ENCODE measurements at places on chromosomes 16 and 17.
A peak's percentile ranks its signal among the peaks of the same experiment; 100 is the strongest.

DNA sequence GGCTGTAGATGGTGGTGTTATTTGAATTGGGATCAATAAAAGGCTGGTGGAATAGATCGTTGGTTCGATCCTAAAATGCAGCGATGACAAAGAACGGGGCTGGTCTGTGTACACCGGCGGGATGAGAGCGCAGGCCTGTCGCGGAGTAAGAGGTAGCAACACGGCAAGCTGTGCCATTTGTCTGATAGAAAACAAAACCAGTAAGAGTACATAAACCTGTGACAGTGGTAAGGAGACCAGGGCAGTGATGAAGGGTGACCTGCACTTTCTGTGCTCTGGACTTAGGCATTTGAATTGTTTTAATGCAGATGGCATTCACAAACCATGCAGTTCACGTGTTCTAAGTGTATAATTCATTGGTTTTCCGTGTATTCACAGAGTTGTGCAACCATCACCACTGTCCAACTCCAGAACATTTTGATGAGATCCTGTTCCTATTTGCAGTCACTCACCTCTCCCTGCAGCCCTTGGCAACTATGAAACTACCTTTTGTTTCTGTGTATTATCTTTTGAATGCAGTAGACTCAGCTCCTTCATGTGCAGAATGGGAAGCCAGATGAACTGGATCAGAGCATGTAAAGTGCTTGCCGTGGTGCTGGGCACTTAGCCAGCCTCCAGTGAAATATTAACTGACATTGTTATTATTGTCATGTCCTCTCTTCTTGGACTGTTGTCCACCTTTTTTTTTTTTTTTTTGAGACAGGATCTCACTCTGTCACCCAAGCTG lies 286.1 kb downstream of the SNX29 start:
- no peaks in the 10 kb centered on the region for H3K27me3 ChIP-seq
- no peaks in the 10 kb centered on the region for H3K4me1 ChIP-seq
- no peaks in the 10 kb centered on the region for H3K36me3 ChIP-seq
- no peak for DNase-seq
- H3K4me3 ChIP-seq: no peak overlapping the region

- H3K4me1 ChIP-seq: no peaks in the 10 kb centered on the region
- no peak overlapping the region for H3K27ac ChIP-seq
- H3K4me3 ChIP-seq: no peak overlapping the region
- DNase-seq: peak; percentile 60
These were observed 76.9 kb downstream of the WSCD1 start for GRCh38 chr17:6147042-6147441.

DNA sequence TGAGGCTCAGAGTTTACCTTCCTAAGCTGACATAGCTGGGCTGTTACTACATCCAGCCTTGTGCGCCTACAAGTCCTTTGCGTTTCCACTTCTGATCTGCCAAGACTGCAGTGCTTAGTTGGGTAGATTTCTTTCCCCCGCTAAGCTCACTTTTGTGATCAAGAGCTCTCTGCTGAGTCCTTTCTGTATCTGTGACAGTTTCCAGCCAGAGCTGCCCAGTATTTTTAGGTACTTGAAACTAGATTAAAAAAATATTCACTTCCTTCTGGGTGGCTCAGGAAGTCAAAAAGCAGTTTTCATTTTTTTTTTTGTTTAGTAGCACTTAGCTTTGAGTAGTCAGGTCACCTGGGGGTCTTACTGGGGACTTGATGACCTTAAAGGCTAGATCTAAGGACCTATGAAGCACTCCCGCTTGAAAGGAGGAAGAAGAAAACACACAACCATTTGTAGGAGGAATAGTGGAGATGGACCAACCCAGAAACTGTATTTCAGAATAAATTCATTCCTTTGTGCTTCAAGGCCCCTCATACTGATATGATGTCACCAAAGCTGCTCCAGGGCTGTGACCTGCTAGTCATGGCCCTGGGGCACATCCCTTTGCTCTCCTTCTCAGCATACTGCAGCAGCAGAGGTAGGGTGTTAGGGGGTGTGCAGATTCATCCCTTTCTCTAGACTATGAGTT lies 75.6 kb upstream of the HNF1B start:
- no peak overlapping the region for H3K27ac ChIP-seq
- H3K4me1 ChIP-seq: no peaks in the 10 kb centered on the region
- H3K4me3 ChIP-seq: no peak overlapping the region
- no peak for DNase-seq
- no peaks in the 10 kb centered on the region for H3K36me3 ChIP-seq
- H3K27me3 ChIP-seq: no peaks in the 10 kb centered on the region

DNA sequence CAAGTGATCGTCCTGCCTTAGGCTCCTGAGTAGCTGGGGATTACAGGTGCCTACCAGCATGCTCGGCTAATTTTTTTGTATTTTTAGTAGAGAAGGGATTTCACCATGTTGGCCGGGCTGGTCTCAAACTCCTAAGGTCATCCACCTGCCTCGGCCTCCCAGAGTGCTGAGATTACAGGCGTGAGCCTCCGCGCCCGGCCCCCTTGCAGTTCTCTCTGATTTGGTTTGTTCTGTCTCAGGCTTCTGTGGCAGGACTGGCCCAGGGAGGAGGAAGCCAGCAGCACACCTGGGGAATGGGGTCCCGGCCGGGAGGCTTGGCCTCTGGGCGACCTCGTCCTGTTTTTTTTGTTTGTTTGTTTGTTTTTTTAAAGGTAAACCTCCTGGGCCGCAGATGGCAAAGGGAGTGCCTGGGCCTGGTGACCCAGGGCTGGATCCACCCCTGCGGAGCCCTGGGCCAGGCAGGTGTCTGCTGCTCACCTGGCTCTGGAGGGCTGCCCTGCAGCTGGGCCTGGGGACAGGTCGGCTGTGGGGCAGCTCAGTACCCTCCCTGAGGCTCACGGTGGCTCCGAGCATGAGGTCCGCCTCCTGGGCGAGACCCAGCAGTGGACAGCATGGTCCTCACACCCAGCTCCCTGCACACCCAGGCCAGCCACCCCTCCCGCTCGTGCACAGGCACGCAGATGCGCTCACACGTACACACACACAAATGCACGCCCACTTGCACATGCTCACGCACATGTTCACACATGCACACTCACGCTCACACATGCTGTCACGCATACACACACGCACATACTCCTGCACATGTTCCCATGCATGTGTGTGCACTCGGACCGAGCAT lies 3.3 kb upstream of the NUDT16L1 start:
- H3K4me1 ChIP-seq: no peaks in the 10 kb centered on the region
- DNase-seq: no peak
- no peaks in the 10 kb centered on the region for H3K27me3 ChIP-seq
- H3K4me3 ChIP-seq: no peak overlapping the region
- no peaks in the 10 kb centered on the region for H3K36me3 ChIP-seq
- H3K27ac ChIP-seq: no peak overlapping the region

GRCh38 chr17:64229815-64230728 lies 33.0 kb downstream of the TEX2 start:
- H3K27ac ChIP-seq: no peak overlapping the region
- H3K4me1 ChIP-seq: no peaks in the 10 kb centered on the region
- no peak overlapping the region for H3K4me3 ChIP-seq
- H3K36me3 ChIP-seq: no peaks in the 10 kb centered on the region
- no peak for DNase-seq
- H3K27me3 ChIP-seq: no peaks in the 10 kb centered on the region

GRCh38 chr16:53498984-53499383 lies 4.0 kb downstream of the AKTIP start:
- no peak overlapping the region for H3K4me3 ChIP-seq
- H3K4me1 ChIP-seq: peaks cover 7% of the 10 kb centered on the region
- H3K36me3 ChIP-seq: no peaks in the 10 kb centered on the region
- no peak overlapping the region for H3K27ac ChIP-seq
- H3K27me3 ChIP-seq: no peaks in the 10 kb centered on the region

DNA sequence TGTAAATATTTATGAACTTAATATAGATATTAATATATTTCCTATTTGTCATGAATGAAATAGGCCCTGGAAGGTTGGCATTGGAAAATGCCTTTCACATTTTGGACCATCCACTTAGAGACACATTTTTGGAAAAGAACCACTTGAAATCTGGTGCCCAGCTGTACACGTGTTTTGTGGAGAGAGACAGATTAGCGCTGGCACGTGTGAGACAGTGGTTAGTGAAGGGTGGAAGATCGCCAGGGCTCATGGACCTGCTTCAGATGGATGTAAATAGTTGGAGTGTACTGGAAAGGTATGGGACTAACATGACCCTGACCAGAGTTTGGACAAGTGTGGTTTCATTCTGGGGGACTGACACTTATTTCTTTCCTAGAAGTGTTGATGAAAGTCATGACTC lies 222.9 kb downstream of the PRKCA start:
- no peaks in the 10 kb centered on the region for H3K4me1 ChIP-seq
- H3K4me3 ChIP-seq: no peak overlapping the region
- no peak overlapping the region for H3K27ac ChIP-seq
- H3K27me3 ChIP-seq: no peaks in the 10 kb centered on the region
- no peak for DNase-seq
- H3K36me3 ChIP-seq: no peaks in the 10 kb centered on the region

- no peak overlapping the region for H3K27ac ChIP-seq
- no peaks in the 10 kb centered on the region for H3K27me3 ChIP-seq
- H3K36me3 ChIP-seq: no peaks in the 10 kb centered on the region
- peak; percentile 41 for DNase-seq
These were observed 5.9 kb downstream of the CA5A start for GRCh38 chr16:87930456-87930855.

DNA sequence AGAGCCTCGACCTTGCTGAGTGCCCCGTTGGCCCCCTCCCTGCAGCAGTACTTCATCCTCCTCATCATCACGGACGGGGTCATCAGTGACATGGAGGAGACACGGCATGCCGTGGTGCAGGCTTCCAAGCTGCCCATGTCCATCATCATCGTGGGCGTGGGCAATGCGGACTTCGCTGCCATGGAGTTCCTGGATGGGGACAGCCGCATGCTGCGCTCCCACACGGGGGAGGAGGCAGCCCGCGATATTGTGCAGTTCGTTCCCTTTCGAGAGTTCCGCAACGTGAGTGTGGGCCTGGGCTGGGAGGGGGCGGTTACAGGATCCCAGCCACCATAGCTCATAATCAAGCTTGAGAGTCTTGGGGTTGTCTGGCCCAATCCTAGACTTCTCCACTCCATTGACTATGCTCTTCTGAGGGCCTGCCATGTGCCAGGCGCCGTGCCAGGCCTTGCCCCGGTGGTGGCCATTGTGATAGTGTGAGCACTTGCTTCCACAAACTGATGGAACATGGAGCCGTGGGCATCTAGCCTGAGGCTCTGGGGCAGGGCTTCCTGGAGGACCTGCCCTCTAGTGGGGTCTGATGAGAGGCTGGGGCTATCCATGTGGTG lies 39.7 kb downstream of the PSME3IP1 start:
- no peak for DNase-seq
- H3K4me3 ChIP-seq: no peak overlapping the region
- H3K27ac ChIP-seq: no peak overlapping the region
- no peaks in the 10 kb centered on the region for H3K36me3 ChIP-seq

DNA sequence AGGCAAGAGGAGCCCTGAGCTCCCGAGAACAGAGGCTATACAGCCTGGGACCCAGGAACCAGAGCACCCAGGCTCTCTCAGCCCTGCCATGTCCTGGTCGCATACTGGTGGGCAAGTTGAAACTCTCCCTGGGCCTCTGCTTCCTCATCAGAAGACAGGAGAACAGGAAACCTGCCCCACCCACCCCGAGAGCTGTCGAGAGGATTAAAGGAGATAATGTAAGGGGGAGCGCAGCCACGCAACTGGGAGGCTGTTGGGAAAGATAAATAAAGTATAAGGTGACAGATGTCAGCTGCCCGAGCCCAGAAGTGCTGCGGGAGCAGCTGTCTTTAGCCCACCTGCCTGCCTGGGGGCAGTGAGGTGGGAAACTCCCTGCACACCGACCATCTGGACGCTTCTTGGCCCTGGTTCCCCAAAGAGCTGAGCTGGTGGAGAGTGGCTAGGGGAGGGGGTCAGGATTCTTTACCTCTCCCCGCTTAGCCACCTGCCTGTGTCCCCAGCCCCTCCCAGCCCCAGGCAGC lies 6.8 kb downstream of the KIF19 start:
- H3K4me3 ChIP-seq: no peak overlapping the region
- no peaks in the 10 kb centered on the region for H3K27me3 ChIP-seq
- peak; percentile 26 for DNase-seq
- H3K36me3 ChIP-seq: no peaks in the 10 kb centered on the region

GRCh38 chr17:41691031-41691777 lies 2.5 kb downstream of the EIF1 start:
- no peak overlapping the region for H3K27ac ChIP-seq
- H3K4me3 ChIP-seq: no peak overlapping the region
- no peaks in the 10 kb centered on the region for H3K4me1 ChIP-seq

DNA sequence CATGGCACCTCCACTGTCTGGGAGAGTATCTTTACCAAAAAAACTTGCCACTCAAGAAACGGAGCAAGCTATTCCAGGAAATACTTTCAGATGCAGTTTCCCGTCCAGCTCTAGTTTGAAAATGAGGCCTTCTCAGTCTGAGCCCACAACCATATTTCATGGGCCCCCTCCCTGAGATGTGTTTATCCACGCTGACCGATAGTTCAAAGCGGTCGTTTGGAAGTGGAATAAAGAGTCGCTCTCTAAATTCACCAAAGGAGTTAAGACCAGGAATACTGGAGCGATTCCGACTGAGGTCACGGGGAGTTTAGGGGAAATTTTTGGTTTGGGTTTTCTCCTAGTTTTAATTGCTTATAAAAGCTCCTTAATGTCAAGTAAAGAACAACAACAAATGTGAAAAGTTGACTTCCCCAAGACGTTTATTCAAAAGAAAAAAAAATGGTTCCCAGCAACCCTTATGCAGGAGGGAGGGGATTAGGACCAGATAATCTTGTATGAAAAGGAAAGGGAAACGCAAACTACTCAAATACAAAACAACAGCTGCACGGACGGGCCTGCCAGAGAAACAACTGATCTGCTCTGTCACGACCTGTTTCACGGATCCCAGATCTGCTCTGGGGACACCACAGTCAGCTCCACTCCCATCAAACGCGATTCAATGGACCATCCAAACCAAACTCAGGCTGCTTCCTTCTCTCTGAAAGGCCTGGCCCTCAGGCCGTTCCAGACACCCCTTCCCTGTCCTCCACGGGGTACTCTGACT lies 77.1 kb downstream of the MRM3 start:
- no peaks in the 10 kb centered on the region for H3K27me3 ChIP-seq
- H3K4me1 ChIP-seq: peaks cover 4% of the 10 kb centered on the region
- peaks cover 4% of the 10 kb centered on the region for H3K36me3 ChIP-seq
- H3K4me3 ChIP-seq: no peak overlapping the region
- DNase-seq: no peak
- H3K27ac ChIP-seq: no peak overlapping the region

DNA sequence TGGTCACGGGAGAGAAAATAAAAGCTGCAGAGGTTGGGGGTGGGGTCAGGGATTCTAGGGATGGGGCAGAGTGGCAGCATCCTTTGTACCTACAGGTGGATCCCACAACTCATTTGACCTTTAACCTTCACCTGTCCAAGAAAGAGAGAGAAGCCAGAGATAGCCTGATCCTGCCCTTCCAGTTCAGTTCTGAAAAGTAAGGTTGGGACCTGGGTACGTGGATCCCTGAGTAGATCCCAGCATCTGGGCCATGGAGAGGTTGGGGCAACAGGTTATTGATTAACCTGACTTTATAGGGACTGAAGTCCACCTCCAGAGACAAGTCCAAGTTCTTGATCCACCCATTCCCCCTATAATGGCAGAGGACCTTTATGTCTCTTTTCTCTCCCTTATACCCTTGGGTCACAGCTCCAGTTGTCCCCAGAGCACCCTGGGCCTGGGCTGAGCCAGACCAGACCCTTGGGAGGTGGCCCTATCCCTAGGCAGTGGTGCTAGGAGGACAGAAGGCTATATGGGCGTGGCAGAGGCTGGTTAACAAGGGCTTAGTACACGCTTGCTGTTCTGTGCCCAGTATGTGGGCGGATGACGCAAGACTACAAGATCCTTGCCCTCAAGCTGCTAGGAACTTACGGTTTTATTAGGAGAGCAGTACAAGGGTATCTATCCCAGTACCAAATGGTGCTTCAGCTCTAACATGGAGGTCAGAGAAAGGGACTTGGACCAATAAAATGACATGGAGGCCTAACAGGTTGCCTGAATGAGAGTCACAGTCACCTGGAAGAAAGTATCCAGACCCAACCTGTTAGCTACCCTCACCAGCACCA lies 3.3 kb downstream of the CLDN7 start:
- peaks cover 5% of the 10 kb centered on the region for H3K4me1 ChIP-seq
- peaks cover 4% of the 10 kb centered on the region for H3K36me3 ChIP-seq
- no peak for DNase-seq
